ENCODE measurements at places on chromosomes 12 and 14. TPM values are rescaled to one million over a fixed set of nuclear protein-coding genes. Genes with fewer than 3 reads are reported as not detected.

Gene SMIM41
- total RNA-seq: 50.8 TPM

Gene ESPL1
- 7.4 TPM for total RNA-seq

Gene LRP10
- 109 TPM for total RNA-seq

Gene PHETA1
- total RNA-seq: 7.0 TPM

Gene ACOT6
- not detected for total RNA-seq

Gene SLC7A8
- total RNA-seq: 4.6 TPM

Gene OR4E2
- not detected for total RNA-seq

Gene CD4
- 11.2 TPM for total RNA-seq

Gene ADAM21
- total RNA-seq: 0.32 TPM

Gene GLRX5
- total RNA-seq: 43.7 TPM

Gene RFX4
- total RNA-seq: not detected

Gene RFC5
- total RNA-seq: 28.7 TPM

Gene DPPA3
- total RNA-seq: not detected

Gene TAS2R9
- not detected for total RNA-seq

Gene TMBIM4
- total RNA-seq: 69.7 TPM

Gene CLEC1B
- not detected for total RNA-seq

Gene MIA2
- total RNA-seq: 9.4 TPM

Gene NEDD1
- total RNA-seq: 26.2 TPM

Gene ACSM4
- total RNA-seq: not detected

Gene ASCL1
- not detected for total RNA-seq

Gene APOF
- not detected for total RNA-seq

Gene EP400
- total RNA-seq: 13.9 TPM

Gene GPATCH2L
- 32.9 TPM for total RNA-seq

Gene KCNC2
- total RNA-seq: not detected

Gene CEBPE
- not detected for total RNA-seq

Gene GPR132
- 0.16 TPM for total RNA-seq

Gene TAS2R30
- 0.78 TPM for total RNA-seq

Gene LBHD2
- not detected for total RNA-seq

Gene CFAP54
- total RNA-seq: 2.6 TPM

Gene LRP1-AS
- total RNA-seq: not detected

Gene HCAR2
- not detected for total RNA-seq

Gene PRH1
- total RNA-seq: 2.7 TPM

Gene RD3L
- not detected for total RNA-seq

Gene ARHGAP9
- total RNA-seq: 2.2 TPM

Gene CD163L1
- 0.16 TPM for total RNA-seq

Gene KCNH3
- 0.26 TPM for total RNA-seq

Gene TAS2R43
- not detected for total RNA-seq

Gene WNT1
- total RNA-seq: not detected

Gene B4GALNT3
- total RNA-seq: not detected
